ENCODE measurements at places on chromosomes 3 and 15. TPM values are rescaled to one million over a fixed set of nuclear protein-coding genes. Genes with fewer than 3 reads are reported as not detected.

Gene TMC3
- total RNA-seq: not detected

Gene CCR3
- total RNA-seq: not detected

Gene ERICH6
- not detected for total RNA-seq

Gene LMCD1
- total RNA-seq: 16.1 TPM

Gene ALDH1A2
- total RNA-seq: under 0.01 TPM

Gene SLC6A20
- not detected for total RNA-seq

Gene POLQ
- total RNA-seq: 6.2 TPM

Gene SLC6A11
- not detected for total RNA-seq

Gene SH3GL3
- not detected for total RNA-seq

Gene AHSG
- total RNA-seq: not detected

Gene ZNF660
- total RNA-seq: 0.61 TPM

Gene CX3CR1
- total RNA-seq: not detected

Gene FHIT
- 0.32 TPM for total RNA-seq

Gene GOLGA8S
- total RNA-seq: 0.15 TPM

Gene OCA2
- total RNA-seq: not detected

Gene SKOR1
- total RNA-seq: not detected

All from epithelial cell of umbilical artery (primary cell).